Activated CD4-positive, alpha-beta memory T cell treated with anti-CD3 and anti-CD28 coated beads for 36 hours (primary cell): ENCODE measurements at places on chromosomes 5 and 9.
A peak's percentile ranks its signal among the peaks of the same experiment; 100 is the strongest.

GRCh38 chr5:26486631-26487030 lies 551.8 kb downstream of the CDH9 start:
- no peak for DNase-seq

- DNase-seq: no peak
Observed at GRCh38 chr5:166262395-166262794, 2029.0 kb upstream of the WWC1 start.

DNA sequence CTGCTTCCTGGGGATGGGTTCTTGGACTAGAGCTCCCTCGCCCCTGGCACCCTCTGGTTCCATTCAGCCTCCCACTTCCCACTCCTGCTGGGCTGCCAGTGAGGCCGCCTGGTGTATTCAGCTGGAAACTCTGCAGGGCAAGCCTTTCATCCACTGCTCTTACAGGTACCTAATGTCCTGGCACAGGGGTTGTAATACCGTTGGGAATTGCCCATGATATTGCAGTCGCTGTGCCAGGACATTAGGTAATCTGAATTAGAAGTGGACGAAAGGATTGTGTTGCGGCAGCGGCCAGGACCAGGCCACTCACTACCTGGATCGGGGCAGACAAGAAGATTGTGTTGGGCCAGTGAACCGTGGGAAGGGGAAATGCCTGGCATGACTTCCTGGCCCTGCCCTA lies 13.1 kb downstream of the TMOD1 start:
- DNase-seq: no peak

GRCh38 chr9:7879551-7880245 lies 80.1 kb upstream of the DMAC1 start:
- DNase-seq: peak; percentile 69

DNA sequence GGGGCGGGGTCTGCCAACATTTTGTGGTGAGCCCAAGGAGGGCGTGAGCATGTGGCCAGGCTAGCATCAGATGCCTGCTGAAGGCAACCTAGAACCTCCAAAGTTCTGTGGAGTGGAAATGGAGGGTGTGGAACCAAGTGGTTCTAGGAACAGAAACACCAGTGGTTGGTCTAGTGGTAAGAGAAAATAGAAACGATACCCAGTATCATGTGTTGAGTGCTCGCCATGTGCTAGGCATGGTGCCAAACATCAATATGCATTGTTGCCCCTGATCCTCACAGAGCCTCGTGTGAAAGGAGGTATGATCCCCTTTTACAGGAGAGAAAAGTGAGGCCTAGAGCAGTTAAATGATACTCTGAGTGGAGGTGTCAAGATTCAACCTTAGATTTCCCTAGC lies 31.5 kb upstream of the MVB12B start:
- no peak for DNase-seq

DNA sequence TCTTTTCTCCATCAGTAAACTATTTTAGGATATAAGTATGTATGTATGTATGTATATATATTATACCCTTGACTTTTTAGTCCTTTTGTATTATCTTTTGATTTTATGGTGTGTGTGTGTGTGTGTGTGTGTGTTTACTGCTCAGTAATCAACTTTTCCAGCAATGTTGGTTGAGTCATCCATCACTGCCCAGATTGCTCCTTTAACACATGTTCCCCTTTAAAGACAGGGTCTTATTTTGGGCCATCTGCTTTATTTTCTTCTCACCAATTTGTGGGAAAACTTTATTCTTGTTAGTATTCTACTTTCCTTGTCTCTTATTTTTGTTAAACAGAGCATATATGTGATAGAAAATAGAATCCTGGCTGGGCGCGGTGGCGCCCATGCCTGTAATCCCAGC lies 28.1 kb downstream of the ANKRD33B start:
- no peak for DNase-seq

DNA sequence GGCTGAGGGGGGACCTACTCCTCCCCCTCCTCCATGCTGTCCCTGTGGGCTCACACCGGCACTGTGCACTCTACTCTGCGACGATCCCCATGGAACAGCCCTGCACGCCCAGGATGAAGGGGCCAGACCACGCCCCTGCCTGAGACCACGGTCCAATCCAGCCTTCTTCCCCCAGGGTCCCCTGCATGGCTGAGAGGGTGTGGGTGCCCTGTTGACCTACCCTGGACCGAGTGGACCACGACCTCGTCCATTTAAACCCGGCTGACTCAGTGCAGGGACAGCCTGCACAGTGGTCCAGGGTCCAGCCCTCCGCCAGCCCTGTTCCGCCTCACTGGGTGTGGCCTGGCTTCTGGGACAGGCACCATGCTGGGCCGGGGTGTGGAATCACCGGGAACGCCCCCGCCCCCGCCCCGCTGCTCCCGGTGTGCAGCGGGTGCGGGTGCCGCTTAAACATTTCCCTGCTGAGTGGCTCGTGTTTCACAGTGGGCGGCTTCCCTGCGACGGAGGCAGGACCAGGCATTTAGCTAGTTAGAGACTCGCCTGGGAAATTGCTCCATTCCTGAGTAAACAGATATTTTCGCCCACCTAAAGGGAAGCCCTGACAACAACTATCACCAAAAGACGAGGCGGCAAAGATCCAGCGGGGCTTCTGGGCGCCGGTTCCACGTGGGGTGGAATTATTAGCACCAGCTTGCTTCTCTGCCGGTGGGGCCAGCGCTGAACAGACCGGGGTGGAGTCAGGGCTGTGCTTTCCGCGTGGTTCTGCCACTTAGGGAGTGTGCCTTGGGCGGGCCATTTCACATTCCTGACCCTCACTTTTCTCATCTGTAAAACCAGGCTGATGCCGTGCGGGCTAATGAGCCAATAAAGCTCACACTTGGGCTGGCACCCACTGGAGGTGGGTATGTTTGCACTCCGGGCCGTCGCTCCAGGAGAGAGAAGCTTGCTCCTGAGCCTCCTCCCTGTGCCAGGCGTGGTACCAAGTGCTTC lies 22.6 kb downstream of the DBH start:
- DNase-seq: peak; percentile 42

GRCh38 chr9:78860801-78861475 lies 564.0 kb downstream of the PSAT1 start:
- no peak for DNase-seq

DNA sequence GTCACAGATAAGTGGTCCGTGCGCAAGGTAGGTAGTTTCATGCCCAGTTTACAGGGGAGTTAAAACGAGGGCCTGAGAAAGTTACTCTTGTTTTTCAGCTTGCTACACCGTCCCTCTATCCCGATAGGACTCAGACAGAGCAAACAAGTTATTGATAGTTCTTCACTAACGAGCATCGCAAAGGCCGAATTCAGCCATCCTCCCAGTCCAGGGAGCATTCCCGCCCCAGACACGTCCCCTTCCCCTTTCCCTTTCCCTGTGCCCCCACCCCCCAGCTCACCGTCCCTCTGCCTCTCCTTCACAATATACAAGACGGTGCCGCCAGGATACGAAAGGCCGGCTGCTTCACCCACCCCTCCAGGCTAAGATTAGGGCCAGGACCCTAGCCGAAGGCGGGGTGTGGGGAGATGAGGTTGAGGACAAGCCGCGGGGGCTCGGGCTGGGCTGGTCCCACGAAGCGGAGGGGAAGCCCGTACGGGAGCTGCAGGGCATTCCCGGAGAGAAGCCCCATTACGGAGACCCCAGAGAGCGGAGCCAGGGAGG lies 599 bp downstream of the KIAA1191 start:
- DNase-seq: peak; percentile 37

GRCh38 chr5:60677850-60678664 lies 21.9 kb downstream of the DEPDC1B start:
- DNase-seq: no peak

DNA sequence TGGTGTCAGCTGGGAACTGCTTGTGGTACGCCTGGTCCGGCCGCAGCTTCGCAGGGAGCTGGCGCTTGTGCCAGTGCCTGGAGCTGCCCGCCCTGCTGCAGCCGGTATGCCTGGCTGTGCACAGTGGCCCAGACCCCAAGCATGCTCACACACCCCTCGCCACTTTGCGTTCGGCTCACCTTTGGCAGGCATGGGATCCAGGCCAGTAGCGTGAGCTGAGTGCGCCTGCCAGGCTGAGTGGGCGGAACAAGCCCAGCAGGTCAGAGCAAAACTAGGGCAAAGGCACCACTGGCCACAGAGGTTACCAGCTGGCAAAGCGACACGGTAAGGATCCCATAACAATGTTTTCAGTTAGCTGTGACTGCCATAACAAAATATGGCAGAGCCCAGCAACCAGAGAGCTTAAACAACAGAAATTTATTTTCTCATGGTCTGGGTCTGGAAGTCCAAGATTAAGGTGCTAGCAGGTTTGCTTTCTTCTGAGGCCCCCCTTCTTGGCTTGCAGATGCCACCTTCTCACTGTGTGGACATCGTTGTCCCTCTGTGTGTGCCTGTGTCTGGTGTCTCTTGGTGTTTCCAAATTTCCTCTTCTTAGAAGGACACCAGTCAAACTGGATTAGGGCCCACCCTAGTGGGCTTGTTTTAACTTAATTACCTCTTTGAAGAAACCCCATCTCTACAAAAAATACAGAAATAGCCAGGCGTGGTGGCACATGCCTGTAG lies 61.6 kb downstream of the PSAT1 start:
- DNase-seq: no peak

DNA sequence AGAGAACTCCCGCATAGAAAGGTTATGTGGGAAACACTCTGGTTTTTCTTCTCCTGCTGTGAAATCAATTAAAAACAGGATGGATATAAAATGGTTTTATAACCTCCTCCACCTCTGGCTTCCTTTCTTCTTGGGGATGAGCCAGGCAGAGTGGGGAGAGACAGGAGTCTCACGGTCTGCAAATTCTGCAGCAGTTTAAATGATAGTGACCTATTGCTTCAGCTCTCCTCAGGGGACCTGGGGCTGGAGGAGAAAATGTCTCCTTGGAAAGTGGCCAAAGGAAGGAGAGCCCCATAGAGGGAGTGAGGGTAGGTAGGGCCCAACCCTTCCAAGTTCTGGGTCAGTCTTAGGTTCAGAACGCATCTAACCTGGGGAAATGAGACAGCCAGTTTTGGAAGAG lies 118.8 kb downstream of the MTX3 start:
- no peak for DNase-seq

- no peak for DNase-seq
Observed at GRCh38 chr5:62681117-62681850, 102.7 kb downstream of the LRRC70 start.

- no peak for DNase-seq
Observed at GRCh38 chr5:160968480-160968879, 116.5 kb upstream of the ATP10B start.

DNA sequence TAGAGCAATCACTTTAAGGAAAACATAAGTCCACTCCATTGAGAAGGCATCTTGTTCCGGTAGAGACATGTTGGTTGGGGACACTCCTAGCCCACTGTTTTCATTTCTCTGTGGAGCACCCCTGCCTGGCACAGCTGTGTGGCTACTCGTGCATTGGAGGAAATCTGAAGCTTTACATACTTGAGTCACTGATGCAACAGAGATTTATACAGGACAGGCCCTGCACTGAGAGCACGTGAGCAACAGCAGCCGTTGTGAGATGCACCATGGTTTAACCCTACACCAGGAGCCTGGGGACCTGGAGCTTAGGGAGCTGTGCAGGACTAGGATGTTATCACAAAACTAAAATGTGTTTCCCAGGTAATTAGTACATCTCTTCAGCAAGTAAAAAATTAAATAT lies 230.7 kb upstream of the IRX1 start:
- DNase-seq: no peak

GRCh38 chr9:97501177-97501971 lies at the start of gene TMOD1:
Gene TMOD1, plus strand, starts transcription at chr9:97501666. Its CDS starts 22,523 bp downstream, at chr9:97524189.
- peak; percentile 56 for DNase-seq

GRCh38 chr5:61137835-61138234 lies 24.4 kb downstream of the SMIM15 start:
- DNase-seq: no peak

DNA sequence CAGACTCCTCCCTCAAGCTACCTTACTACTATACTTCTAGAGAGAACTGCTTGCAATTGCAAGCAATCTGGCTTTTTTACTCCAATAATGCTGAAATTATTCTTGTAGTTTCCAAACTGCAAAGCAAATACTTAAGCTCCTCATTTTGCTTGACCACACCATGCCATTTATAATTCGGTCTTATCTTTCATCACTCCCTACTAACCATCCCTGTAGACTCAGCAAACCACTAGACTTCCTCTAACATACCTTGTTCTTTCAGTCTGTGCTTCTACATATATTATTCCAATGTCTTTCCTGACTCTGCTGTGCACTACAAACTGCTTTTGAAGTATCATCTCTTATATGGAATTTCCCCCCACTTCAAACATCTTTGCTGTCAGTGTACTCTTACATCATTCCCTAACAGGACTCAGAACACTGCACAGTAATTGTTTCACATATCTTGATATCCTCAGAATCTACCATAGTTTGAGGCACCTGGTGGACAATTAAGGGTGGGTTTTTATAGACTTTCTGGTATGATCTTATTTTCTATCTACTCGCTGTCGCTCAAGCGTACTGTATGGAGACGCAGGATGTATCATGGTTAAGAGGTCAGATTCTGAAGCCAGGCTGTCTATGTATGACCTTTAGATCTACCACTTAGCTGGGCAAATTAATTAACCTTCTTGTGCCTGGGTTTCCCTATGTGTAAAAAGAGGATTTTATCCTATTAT lies 2.8 kb downstream of the IL6ST start:
- DNase-seq: no peak

DNA sequence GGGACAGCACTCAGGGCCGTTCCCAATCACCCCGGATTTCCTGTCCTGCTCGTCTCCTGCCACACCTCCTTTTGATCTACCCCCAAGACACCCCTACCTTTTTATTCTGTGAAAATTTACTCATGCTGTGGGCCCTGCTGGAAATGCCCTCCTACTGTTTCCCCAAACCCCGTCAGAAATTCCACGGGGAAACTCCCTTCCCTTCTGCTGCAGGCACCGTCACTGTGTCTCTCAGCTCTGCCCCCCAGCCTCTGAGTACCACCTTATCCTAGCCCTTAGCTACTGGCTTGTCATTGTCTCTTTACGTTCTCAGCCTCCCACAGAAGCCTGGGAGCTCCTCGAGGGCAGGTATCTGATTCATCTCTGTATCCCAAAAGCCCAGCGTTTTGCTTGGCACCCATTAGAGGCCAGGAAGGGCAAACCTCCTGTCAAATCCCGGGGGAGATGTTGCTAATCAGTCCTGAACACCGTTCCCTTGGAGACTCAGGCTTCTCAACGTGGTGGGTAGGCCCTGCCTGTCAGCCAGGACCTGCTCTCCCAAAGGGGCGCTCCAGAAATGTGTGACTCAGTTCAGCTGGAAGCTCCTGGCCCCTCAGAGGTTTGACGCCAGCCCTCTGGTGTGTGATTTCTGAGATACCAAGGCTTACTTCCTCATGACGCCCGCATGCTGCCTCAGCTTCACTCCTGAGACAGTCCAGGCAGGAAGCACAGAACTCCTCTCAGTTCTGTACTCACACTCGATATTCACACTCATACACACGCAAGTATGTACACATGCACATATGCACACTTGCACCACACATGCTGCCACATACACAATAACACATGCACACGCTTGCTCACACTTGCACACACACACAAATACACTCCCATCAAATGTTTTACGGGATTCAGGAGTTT lies 50.7 kb upstream of the GRHPR start:
- peak; percentile 46 for DNase-seq

- peak; percentile 28 for DNase-seq
Observed at GRCh38 chr9:136133191-136133958, 14.7 kb upstream of the TMEM250 start.

- no peak for DNase-seq
Observed at GRCh38 chr9:127021664-127022363, 100.6 kb downstream of the ANGPTL2 start.
